ENCODE measurements at places on chromosomes 7 and 10.
A peak's percentile ranks its signal among the peaks of the same experiment; 100 is the strongest.

- peaks cover 35% of the 10 kb centered on the region for H3K4me1 ChIP-seq
- H3K36me3 ChIP-seq: peaks cover 40% of the 10 kb centered on the region
- H3K4me3 ChIP-seq: no peak overlapping the region
These were observed 17.6 kb downstream of the DNAJB12 start for GRCh38 chr10:72337039-72337629.

DNA sequence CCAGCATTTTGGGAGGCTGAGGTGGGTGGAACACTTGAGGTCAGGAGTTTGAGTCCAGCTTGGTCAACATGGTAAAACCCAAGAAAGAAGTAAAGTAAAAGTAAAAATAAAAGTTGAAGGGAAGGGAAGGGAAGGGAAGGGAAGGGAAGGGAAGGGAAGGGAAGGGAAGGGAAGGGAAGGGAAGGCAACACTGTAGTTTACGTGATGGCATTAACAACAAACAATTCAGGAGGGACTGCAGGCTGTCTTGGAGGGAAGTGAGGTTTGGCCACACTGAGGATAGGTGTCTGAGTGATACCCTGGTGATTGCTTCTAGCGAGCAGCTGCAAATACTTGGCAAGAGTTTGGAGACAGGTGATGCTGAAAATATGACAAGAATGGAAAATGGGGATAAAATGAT, 298.0 kb downstream of the CALN1 start:
- no peak for DNase-seq
- no peak overlapping the region for H3K4me3 ChIP-seq
- no peaks in the 10 kb centered on the region for H3K27me3 ChIP-seq
- no peaks in the 10 kb centered on the region for H3K36me3 ChIP-seq
- no peak overlapping the region for H3K27ac ChIP-seq
- H3K4me1 ChIP-seq: no peaks in the 10 kb centered on the region

GRCh38 chr7:71630516-71630915, 498.6 kb downstream of the GALNT17 start:
- no peaks in the 10 kb centered on the region for H3K27me3 ChIP-seq
- H3K4me3 ChIP-seq: no peak overlapping the region
- no peaks in the 10 kb centered on the region for H3K36me3 ChIP-seq
- DNase-seq: no peak
- peaks cover 15% of the 10 kb centered on the region for H3K4me1 ChIP-seq
- no peak overlapping the region for H3K27ac ChIP-seq

GRCh38 chr10:125708971-125709503, 10.5 kb upstream of the EDRF1 start:
- no peak overlapping the region for H3K4me3 ChIP-seq
- no peak overlapping the region for H3K27ac ChIP-seq
- H3K4me1 ChIP-seq: peaks cover 4% of the 10 kb centered on the region
- no peak for DNase-seq
- no peaks in the 10 kb centered on the region for H3K36me3 ChIP-seq

DNA sequence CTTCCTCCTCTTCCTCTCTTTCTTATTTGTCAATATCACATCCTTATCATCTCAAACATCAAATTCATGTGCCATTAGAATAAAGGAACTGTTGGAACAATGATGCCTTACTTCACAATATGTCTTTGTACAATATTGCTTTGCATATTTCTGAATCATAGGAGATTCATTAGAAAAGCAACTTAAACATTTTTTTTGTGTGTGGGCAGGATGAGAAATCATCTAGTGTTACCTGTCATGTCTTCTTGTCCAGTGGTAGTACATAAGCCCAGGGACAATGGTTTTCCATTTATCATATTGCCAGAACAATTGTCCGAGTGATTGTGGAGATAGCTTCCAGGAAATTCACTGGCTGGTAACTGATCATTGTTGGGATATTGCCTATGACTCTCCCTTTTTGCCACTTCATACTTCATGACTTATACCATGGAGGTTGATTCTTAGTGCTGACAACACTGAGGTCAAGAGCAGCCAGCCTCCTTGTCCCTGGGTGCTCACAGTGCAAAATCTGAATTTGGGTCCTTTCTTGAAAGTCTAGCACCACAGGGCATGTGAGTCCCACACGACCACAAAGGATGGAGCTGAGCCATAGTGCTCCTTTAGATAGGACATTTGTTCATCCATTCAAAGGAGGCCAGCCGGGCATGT, 215.0 kb downstream of the MDFIC start:
- H3K4me1 ChIP-seq: no peaks in the 10 kb centered on the region
- H3K27ac ChIP-seq: no peak overlapping the region
- no peaks in the 10 kb centered on the region for H3K27me3 ChIP-seq
- DNase-seq: no peak
- H3K36me3 ChIP-seq: no peaks in the 10 kb centered on the region
- no peak overlapping the region for H3K4me3 ChIP-seq

DNA sequence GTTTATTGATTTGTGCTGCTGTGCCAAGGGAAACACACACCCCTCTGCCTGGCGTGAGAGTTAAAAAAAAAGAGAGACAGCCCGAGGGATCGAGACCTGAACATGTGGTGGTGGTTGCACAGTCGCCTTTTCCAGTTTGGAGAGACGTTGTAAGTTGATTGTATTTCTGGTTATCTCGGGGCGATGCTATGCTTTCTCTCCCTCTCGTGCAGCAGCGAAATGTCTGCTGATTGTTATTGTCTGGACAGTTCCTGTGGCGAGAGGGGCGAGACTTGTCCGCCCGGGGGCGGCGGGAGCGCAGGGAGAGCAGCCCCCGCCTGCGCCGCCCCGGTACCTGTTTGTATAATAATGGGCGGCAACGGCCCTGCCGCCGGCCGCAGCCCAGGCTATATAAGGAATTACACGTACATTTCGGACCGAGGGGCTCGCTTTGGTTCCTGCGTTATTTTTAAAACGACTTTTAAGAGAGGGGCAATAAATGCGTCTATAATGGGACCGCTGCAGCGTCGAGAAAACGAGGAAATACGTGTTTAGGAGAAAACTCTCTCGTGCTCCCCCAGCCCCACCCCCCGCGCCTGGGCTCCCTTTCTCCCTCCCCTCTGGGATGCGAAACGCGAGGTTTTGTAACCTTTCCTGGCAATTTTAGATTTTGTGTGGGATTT, 1.7 kb downstream of the ZEB1 start:
- peak overlapping the region; percentile 96 for H3K4me3 ChIP-seq
- no peaks in the 10 kb centered on the region for H3K36me3 ChIP-seq
- no peak overlapping the region for H3K27ac ChIP-seq
- peaks cover 8% of the 10 kb centered on the region for H3K4me1 ChIP-seq

DNA sequence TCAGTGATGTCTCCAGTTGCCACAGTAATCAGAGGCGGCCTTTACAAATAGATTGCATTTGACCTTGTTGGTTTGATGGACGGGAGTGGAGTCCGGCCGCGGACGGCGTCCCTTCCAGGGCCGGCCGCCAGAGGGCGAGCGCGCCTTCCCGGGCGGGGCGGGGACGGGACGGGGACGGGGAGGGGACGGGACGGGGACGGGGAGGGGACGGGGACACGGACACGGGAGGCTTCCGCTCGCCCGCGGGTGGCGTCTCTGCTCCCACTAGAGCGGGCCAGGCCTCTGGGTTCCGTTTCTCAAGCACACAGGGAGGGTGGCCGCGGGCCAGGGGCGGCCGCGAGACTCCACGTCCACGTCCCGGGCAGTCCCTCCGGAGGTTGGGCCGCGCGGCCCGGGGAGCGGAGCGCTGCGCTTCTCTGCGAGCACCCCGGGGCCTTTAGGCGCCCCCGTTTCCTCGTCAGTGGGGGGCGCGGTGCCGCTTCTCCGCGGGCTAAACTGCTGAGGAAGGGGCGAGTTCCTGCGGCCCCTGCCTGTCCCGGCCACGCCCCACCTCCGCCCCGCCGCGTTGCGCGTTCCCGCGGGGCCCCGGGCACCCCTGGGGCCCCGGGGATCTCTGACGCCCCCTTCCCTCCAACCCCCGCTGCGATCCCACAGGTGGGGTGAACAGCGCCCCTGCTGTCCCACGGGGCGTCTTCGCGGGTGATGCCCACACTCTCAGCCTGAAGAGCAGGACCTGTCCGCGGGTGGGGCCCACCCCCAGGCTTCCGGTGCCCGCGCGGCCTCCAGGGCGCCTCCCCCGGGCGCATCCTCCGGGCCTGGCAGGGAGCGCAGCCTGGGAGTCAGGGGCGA, 84.2 kb upstream of the MKI67 start:
- peak overlapping the region; percentile 47 for H3K4me3 ChIP-seq
- no peaks in the 10 kb centered on the region for H3K27me3 ChIP-seq
- DNase-seq: no peak
- H3K4me1 ChIP-seq: no peaks in the 10 kb centered on the region
- H3K36me3 ChIP-seq: no peaks in the 10 kb centered on the region
- no peak overlapping the region for H3K27ac ChIP-seq

- no peak for DNase-seq
- no peak overlapping the region for H3K27ac ChIP-seq
- H3K27me3 ChIP-seq: no peaks in the 10 kb centered on the region
These were observed 36.2 kb upstream of the HECW1 start for GRCh38 chr7:43076189-43076605.

- DNase-seq: peak; percentile 98
- H3K4me3 ChIP-seq: no peak overlapping the region
- H3K36me3 ChIP-seq: peaks cover 61% of the 10 kb centered on the region
- H3K27me3 ChIP-seq: no peaks in the 10 kb centered on the region
- peak overlapping the region; percentile 94 for H3K27ac ChIP-seq
- H3K4me1 ChIP-seq: peaks cover 78% of the 10 kb centered on the region
These were observed 36.8 kb downstream of the CTBP2 start for GRCh38 chr10:125123476-125124114.

GRCh38 chr7:95993380-95993779, 221.0 kb downstream of the DYNC1I1 start:
- no peak overlapping the region for H3K4me3 ChIP-seq
- H3K27ac ChIP-seq: no peak overlapping the region
- no peaks in the 10 kb centered on the region for H3K27me3 ChIP-seq

GRCh38 chr7:78099715-78100394, 301.3 kb downstream of the PHTF2 start:
- H3K36me3 ChIP-seq: no peaks in the 10 kb centered on the region
- H3K27ac ChIP-seq: no peak overlapping the region
- H3K4me1 ChIP-seq: no peaks in the 10 kb centered on the region
- DNase-seq: no peak

DNA sequence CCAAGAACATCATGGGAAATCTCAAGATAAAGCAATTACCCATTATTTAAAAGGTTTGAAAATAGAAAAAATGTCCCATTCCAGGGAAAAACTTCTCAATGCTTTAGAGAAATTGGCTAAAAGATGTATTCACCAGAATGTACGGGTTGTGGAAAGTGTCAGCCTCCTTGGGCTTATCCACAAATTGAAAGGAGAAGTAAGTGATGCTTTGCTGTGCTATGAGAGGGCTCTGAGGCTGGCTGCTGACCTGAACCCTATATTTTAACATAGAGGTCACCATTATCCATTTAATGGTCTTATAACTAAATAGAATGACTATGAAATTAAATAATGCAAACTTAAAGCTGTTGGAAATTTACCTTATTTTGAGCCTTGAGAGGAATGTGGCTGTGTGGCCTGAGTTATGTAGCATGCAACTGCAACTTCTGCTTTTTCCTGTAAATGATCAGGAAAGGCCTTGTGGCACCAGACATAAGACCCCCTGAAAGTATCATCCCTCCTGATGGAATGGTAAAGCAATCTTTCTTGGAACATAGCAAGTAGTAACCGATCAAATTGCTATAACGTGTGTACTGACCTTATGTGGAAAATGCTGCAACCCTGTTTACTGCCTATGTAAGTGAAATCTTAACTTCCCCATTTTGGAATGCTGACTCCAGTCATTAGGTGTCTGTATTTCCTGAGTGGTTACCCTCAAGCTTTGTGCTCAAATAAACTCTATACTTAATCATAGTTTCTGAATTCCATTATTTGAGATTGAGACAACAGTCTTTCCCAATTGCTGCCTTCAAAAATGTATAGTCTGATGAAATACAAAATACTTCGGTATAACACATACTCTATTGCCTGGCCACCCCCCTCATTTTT, 6.9 kb downstream of the IFIT1B start:
- H3K27ac ChIP-seq: no peak overlapping the region
- H3K4me3 ChIP-seq: no peak overlapping the region
- no peaks in the 10 kb centered on the region for H3K4me1 ChIP-seq
- no peaks in the 10 kb centered on the region for H3K36me3 ChIP-seq
- no peaks in the 10 kb centered on the region for H3K27me3 ChIP-seq
- DNase-seq: no peak

- H3K4me3 ChIP-seq: no peak overlapping the region
- H3K4me1 ChIP-seq: peaks cover 9% of the 10 kb centered on the region
- H3K27ac ChIP-seq: peak overlapping the region; percentile 37
- no peaks in the 10 kb centered on the region for H3K36me3 ChIP-seq
- DNase-seq: no peak
These were observed 220.6 kb downstream of the ARHGAP12 start for GRCh38 chr10:31708046-31708445.

- no peak overlapping the region for H3K4me3 ChIP-seq
- H3K4me1 ChIP-seq: peaks cover 7% of the 10 kb centered on the region
- no peaks in the 10 kb centered on the region for H3K36me3 ChIP-seq
- DNase-seq: no peak
- no peaks in the 10 kb centered on the region for H3K27me3 ChIP-seq
These were observed 1.9 kb upstream of the GPR146 start for GRCh38 chr7:1042492-1042833.

- no peak overlapping the region for H3K4me3 ChIP-seq
- H3K36me3 ChIP-seq: peaks cover 40% of the 10 kb centered on the region
- H3K27ac ChIP-seq: no peak overlapping the region
- no peaks in the 10 kb centered on the region for H3K27me3 ChIP-seq
- DNase-seq: no peak
These were observed 12.3 kb downstream of the NHLRC2 start for GRCh38 chr10:113866551-113867394.

GRCh38 chr10:34297541-34298345, 517.4 kb downstream of the PARD3 start:
- DNase-seq: no peak
- H3K36me3 ChIP-seq: no peaks in the 10 kb centered on the region
- H3K4me1 ChIP-seq: no peaks in the 10 kb centered on the region
- no peak overlapping the region for H3K27ac ChIP-seq

GRCh38 chr10:131811630-131812403, 89.0 kb upstream of the PPP2R2D start:
- no peak overlapping the region for H3K27ac ChIP-seq
- peaks cover 5% of the 10 kb centered on the region for H3K27me3 ChIP-seq

- no peak overlapping the region for H3K4me3 ChIP-seq
- no peak overlapping the region for H3K27ac ChIP-seq
- no peaks in the 10 kb centered on the region for H3K27me3 ChIP-seq
- DNase-seq: no peak
- H3K4me1 ChIP-seq: peaks cover 4% of the 10 kb centered on the region
These were observed 116.7 kb downstream of the VIPR2 start for GRCh38 chr7:159027789-159028507.

DNA sequence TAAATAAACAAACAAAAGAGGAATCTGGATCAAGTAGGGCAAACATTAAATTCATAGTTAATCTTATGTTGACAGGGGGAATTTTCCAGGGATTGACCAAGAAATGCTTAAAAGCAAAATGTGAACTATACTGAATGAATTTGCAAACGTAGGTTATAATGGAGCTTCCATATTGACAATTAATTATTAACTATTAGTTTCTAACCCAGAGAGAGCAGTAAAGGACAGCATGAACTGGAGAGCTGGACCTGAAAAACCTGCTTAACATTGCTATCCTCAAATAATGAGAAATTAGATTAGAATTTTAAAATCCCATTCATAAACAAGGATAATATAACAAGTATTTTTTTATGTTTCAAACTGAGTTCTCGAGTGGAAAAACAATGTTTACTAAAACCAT, 1089.6 kb downstream of the DNAJB9 start:
- H3K27me3 ChIP-seq: no peaks in the 10 kb centered on the region
- no peak for DNase-seq
- no peak overlapping the region for H3K27ac ChIP-seq

GRCh38 chr7:107982042-107982840, 20.7 kb downstream of the LAMB1 start:
- peaks cover 100% of the 10 kb centered on the region for H3K36me3 ChIP-seq
- H3K27me3 ChIP-seq: no peaks in the 10 kb centered on the region
- no peak overlapping the region for H3K4me3 ChIP-seq
- DNase-seq: no peak

Data from RWPE2 (cell line).